ENCODE measurements at places on chromosomes 7 and 10.

DNA sequence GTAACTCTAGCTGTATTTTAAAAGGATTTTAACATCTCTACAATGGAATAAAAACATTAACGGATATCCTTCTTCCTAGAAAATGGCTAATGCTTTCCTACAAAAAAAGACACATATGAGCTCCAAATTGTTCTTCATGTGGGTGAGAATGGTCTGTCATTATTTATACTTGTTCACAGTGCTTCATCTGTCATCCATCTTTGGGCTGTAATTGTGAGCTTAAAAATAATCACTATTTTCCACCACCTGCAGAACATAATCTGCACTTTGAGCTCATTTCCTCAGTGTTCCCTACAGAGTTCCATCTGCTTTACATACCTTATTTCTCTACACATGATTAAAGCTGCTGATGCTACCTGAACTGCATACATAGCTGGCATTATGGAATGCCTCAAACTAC is 979.1 kb upstream of the C7orf33 start:
- no peak for DNase-seq

- no peak for DNase-seq
These were observed 329.2 kb downstream of the BBS9 start for GRCh38 chr7:33458581-33458980.

DNA sequence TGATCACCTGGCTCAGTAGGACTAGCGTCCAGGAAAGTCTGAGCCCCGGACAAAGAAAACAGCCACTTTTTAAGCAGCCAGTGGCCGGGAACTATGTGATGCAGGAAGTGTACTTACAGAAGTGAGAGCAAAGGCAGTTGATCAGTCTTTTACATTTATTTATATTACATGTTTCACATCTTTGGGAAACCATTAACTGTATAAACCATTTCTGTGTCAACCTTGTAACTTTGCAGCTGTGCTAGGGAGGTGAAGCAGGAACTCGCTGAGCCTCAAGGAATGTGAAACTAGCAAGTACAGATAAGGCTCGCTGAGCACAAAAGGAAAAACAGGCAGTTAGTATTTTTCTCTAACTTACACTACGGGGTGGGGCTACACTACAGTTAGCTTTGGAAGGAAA is 39.9 kb upstream of the HECW1 start:
- DNase-seq = no peak

DNA sequence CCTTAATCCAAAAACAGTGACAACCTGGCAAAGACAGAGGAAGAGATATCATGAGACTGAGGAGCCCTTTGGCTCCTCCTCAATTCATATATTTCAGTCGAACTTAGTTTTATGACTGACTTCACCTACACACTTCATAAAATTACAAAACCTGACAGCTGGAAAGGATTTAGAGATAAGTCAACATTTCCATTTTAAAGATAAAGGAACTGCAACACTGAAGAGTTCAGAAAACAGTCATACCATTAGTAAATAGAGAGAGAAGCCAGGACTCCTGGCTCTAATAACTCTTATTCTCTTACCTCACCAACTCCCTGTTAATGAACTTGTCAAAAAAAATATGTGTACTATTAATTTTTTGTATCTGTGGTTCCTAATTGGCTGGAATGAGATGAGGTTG is 141.0 kb upstream of the COL1A2 start:
- no peak for DNase-seq

GRCh38 chr7:18265611-18266281 is 229.8 kb upstream of the HDAC9 start:
- DNase-seq = no peak

Data from hepatic stellate cell (primary cell).